HuH-7 (cell line): ENCODE measurements at places on chromosomes 4 and X.
A peak's percentile ranks its signal among the peaks of the same experiment; 100 is the strongest.

GRCh38 chrX:104137496-104137895 lies 19.3 kb downstream of the SLC25A53 start:
- DNase-seq, result no peak

- no peak for DNase-seq
These were observed 79.8 kb downstream of the APBB2 start for GRCh38 chr4:41134581-41134980.

- no peak for DNase-seq
These were observed 50.2 kb downstream of the DDX3X start for GRCh38 chrX:41384051-41384705.

DNA sequence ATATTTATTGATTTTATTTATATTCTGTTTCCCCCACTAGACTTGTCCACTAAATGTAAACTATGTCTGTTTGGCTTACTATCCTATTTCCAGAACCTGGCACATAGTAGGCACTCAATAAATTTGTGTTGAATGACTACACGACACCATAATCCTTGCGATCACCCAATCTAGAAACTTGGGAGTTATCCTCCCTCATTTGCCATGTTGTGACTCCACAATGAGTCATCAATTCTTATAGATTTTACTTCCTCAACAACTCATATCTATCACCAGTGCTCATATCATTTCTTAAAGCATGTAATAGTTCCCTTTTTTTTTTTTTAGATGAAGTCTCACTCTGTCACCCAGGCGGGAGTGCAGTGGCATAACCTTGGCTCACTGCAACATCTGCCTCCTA lies 39.9 kb upstream of the VAMP7 start:
- DNase-seq, result no peak

DNA sequence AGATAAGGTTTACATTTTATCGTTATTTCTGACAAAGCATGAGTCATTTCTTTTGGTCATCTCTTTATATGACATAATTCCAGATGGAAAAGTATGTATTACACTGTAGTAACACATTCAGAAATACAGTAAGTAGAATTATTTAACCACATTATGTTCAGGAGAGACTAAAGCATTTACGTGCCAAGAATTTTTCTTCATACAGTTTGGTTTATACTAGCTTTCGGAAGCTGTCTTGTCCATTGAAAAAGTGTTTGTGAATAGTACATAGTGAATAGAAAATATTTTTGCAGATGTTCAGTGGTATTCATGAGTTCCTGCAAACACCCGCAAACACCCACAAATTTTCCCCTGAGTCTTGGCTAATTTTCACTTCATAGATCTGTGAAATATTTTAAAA lies 1033.0 kb upstream of the INTU start:
- DNase-seq, result no peak

- DNase-seq, result no peak
These were observed 124.6 kb downstream of the DCHS2 start for GRCh38 chr4:154366956-154367355.

DNA sequence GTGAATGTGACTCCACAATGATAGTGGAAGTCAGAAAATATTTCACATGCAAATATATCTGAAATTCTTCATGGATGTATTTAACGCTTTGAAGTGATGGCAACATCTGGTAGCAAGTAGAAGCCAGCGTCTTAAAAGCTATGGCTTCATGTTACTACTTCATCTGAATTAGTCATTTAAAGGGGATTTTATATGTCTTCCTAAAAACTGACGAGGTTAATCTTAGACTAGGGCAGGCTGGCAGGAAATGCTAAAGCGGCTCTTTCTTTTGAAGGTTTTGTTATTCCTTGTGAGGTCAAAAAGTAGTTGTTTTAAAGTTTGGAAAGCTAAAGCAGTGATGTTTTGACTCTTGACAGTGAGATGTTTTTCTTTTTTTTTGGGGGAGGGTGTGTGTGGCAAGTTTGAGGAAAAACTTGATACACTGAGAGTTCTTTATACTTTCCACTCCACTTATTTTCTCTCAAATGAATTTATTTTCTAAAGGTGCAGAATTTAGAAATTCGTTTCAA lies 22.6 kb downstream of the PLS3 start:
- DNase-seq, result no peak

- peak; percentile 63 for DNase-seq
These were observed 38.5 kb downstream of the LRBA start for GRCh38 chr4:150976478-150977118.

- DNase-seq, result no peak
These were observed 55.1 kb upstream of the ZCCHC13 start for GRCh38 chrX:74248889-74249288.

GRCh38 chrX:65451663-65452062 lies 82.9 kb downstream of the LAS1L start:
- DNase-seq, result peak; percentile 29

- no peak for DNase-seq
These were observed 53.0 kb downstream of the MAPK10 start for GRCh38 chr4:86306816-86307215.

DNA sequence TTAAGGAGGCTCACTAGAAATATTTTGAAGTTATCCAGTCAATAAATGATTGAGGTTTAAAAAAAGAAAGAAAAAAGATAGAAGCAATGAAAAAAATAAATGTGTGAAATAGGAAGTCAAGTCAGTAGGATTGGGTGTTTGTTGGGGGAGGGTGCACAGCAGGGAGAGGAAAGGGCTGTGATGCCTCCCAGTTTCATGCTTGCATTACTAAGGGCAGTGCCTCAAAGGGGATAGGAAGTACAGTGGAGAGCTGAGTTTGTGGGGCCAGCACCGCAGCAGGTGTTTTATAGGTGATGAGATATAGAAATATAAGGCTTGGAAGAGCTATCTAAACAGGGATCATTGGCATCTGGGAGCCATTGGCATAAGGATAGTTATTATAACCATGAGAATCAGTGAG lies 919.2 kb downstream of the STIM2 start:
- no peak for DNase-seq

DNA sequence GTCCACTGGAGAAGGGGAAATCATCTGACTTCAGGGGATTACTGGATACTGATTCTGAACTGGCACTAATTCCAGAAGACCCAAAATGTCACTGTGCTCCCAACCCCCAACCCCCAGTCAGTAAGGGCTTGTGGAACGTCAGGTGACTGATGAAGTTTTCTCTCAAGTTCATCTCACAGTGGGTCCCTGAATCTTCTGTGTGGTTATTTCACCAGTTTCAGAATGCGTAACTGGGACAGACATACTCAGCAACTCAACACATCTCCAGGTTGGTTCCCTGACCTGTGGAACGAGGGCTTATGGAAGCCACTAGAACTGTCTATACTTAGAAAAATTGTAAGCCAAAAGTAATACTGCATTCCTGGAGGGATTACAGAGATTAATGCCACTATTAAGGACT lies 45.3 kb downstream of the DDX60L start:
- no peak for DNase-seq

DNA sequence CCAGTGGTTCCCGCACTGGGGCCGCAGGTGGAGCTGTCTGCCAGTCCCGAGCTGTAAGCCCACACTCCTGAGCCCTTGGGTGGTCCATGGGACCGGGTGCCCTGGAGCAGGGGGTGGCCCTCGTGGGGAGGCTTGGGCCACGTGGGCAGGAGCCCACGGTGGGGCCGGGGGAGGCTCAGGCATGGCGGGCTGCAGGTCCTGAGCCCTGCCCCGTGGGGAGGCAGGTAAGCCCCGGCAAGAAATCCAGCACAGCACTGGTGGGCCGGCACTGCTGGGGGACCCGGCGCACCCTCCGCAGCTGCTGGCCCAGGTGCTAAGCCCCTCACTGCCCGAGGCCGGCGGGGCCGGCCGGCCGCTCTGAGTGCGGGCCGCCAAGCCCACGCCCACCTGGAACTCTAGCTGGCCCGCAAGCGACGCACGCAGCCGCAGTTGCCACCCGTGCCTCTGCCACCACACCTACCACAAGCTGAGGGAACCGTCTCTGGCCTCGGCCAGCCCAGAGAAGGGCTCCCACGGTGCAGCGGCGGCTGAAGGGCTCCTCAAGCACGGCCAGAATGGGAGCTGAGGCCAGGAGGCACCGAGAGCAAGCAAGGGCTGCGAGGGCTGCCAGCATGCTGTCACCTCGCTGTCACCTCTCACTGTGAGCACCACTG lies 2.0 kb upstream of the METAP1 start:
- no peak for DNase-seq
